Femur (tissue), 1 donor: ENCODE measurements at places on chromosomes 3 and 15.

DNA sequence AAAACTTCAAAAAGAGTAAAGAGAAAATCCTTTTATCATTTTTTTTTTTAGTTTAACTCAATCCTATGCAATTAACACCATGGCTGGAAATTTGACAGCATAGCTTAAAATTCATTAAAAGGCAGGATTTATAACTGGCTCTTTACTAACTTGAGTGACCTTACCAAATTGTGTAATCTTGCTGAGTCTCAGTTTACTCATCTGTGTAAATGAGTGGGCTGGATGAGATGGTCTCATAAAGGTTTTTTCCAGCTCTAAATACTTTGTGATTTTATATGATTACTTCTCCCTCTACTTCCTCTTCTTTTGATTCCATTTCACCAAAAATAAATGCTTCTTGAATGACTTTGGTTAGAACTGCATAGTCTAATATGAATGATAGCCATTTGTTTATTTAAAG is 234.9 kb upstream of the SATB1 start:
- no peak for DNase-seq

GRCh38 chr15:41511899-41512369 is 1.7 kb downstream of the LTK start:
- DNase-seq = no peak

GRCh38 chr3:186316666-186317260 is 45.3 kb downstream of the DGKG start:
- DNase-seq = no peak

DNA sequence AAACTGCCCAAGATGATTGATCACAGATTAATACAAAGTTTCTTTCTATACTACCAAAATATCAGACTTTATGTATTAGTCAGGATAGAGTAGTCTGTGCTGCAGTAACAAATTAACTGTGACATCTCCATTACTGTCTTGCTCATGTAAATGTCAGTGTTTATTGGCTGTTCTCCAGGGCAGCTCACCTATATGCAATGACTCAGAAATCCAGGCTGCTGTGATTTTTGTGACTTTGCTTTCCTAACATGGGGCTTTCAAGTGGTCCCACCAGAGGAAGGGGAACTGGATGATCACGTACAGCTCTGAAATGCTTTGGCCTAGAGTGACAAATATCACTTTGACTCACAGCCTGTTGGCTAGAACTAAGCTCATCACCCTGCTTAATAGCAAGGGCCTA is 12.9 kb downstream of the PLS1 start:
- no peak for DNase-seq

GRCh38 chr15:91308199-91308598 is 208.1 kb downstream of the SV2B start:
- DNase-seq = no peak

GRCh38 chr3:192128060-192128459 is 599.3 kb downstream of the FGF12 start:
- no peak for DNase-seq

GRCh38 chr3:42581400-42581708 is 413 bp downstream of the SEC22C start:
- no peak for DNase-seq

DNA sequence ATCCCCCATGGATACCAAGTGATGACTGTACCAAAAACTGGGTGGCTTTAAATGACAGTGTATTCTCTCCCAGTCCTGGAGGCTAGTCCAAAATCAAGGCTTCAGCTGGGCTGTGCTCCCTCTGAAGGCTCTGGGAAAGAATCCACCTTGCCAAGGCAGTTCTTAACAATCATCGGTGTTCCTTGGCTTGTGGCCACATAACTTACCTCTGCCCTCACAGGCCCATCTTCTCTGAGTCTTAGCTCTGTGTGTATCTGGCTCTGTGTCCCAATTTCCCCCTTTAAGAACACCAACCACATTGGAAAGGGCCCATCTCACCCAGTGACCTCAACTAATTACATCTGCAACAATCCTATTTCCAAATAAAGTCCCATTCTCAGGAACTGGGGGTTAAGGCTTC is 503.0 kb upstream of the PROK2 start:
- DNase-seq = no peak

- DNase-seq = no peak
These were observed 336.8 kb downstream of the DIPK2A start for GRCh38 chr3:144308396-144308795.

- no peak for DNase-seq
These were observed 943 bp upstream of the PCSK6 start for GRCh38 chr15:101490408-101490891.

GRCh38 chr3:193761969-193762368 is 169.0 kb downstream of the OPA1 start:
- no peak for DNase-seq

DNA sequence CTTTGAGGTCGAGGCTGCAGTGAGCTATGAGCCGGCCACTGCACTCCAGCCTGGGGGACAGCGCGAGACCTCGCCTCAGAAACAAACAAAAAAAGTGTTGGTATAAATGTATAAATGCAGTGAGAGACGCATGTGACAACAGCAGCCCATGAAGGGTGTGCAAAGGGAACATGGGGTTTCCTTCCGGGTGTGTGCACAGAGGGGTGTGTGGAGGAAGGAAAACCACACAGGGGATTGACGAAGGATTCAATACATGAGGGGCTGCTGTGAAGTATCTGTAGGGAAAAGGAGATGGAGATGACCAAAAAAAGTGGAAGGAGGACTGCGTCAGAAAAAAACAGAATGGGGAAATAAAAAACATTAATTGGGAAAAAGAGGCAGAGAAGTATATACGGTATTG is 1.1 kb downstream of the MTFMT start:
- DNase-seq = no peak

DNA sequence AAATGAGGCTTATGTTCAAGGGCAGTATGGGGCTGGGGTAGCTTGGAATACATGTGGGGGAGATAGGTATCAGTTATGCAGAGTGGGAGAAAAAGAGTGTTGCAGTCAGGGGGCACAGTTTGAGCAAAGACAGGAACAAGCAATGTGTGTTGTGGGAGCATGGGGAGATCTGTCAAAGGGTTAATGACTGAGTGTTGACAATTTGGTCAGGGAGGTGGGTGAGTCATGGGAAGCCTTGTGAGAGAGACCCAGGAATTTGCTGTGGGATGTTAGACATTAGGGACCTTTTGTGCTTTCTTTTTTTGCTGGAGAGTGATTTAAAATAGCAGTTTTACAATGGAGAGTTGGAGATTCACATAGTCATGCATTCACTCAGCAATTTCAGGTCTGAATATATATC is 221.6 kb upstream of the NR2E3 start:
- DNase-seq = no peak
